B cell (primary cell): ENCODE measurements at places on chromosomes 16 and 17.
A peak's percentile ranks its signal among the peaks of the same experiment; 100 is the strongest.

DNA sequence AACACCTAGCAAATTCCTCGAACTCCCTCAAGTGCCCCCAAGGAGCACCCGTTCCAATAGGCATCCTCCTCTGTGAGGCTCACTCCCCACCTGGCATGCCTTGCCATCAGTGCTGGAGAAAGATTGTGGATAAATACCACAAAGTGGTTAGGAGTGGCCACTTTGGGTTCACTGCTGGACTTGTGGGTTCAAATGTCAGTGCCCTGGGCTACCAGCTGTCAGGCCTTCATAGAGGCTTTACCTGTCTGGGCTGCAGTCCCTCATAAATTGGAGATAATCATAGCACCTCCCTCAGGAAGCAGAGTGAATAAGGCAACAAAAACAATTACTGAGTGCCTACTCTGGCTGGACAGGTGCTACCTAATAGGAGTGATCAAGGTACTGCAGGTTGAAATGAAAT, 1.5 kb upstream of the SYT17 start:
- no peak for DNase-seq

GRCh38 chr16:84785843-84786581, 33.8 kb upstream of the CRISPLD2 start:
- no peak for DNase-seq

DNA sequence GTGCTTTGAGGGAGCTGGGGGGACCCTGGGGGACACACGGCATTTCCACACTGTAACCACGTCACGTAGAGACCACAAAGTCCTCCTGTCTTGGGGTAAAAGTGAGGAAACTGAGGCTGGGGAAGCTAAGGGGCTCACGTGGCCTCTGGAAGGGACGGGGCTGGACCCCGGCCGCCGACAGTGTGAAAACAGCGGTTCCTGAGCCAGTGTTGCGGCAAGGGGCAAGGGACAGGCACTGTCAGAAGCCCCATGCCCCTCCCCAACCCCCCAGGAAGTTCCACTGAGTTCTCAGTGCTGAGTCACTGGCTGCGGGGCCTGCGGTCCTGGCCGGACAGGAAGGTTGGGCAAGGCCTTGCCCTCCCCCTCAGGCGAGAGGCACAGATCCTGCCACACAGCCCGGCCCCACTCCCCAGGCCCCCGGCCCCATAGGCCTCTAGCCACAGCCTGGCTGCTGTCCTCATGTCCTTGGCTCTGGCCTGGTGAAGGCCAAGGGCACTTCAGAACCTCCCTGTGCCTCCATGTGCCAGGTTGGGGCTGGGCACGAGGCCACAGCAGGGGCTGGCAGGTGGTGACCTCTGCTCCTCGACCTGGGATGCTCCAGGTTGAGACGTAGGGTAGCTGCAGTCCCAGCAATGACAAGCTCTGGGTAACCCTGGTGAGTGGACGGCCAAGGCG, 5.0 kb upstream of the CCDC57 start:
- DNase-seq: no peak

DNA sequence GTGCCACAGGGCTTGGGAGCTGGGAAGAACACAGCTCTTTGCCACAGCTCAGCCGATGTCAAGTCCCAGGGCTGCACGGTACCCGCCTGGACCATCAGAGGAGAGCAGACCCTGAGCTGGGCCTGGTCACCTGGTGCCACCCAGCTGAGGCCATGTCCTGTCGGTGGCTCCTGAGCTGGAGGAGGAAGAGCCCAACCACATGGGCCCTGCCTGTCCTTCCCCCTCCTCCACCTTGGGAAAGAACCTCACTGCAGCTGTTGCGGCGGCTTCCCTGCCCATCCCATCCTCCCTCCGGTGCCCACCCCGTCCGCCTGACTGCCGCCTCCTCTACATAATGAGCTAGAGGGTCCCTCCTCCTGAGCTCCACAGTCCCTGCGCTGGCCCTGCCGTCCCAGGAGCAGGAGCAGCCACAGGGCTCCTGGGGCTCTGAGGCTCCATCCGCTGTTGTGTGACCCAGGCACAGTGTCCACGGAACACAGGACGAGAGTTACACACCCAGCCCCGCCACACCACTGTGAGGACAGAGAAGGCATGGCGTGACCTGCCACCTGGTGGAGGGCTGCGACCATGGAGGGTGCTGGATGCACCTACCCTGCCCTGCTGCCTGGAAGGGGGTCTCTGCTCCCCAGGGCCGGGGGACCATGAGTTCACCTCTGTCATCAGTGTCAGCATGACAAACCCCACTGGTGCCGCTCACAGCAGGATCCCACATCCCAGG, 21.4 kb upstream of the CHMP6 start:
- peak; percentile 70 for DNase-seq
